ENCODE measurements at places on chromosomes 3 and 15.

DNA sequence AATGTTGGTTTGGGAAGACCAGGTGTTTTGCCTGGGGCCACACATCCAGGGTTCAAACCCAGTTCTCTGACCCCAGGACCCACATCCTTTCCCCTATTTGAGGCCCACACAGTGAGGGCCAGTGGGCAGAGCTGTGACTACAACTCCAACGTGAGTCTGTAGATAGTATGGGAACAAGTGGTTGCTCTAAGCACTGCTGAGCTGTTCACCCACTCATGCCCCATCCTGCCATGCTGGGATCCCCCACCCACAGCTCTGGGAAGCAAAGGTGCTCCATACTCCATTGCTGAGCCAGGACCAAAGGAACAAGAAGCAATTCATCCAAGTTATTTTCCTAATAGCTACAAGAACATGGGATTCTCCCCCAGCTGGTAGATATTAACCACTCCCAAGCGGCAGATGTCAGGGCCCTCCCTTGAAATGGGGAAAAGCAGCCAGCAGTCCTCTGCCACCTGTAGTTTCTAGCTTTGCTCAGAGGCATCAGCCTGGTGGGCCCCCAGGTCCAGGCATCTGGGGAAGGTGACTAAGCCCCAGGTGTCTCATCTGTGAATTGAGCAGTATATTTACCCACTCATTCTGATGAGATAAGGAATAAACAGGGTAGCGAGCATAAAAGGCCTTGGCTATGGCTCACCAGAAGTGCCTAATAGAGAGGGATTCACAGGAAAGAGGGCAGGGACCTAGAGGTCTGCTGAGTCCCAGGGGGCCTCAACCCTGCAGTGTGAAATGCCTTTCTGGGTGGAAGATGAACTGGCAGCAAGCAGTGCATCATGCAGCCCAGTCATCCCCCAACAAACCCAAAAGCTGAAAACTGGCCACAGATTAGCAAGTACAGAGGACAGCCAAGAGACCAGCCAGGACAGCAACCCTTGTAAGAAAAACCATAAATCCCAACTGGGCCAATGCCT, 33.4 kb downstream of the POC1A start:
- DNase-seq: no peak

- no peak for DNase-seq
Measured at GRCh38 chr3:134846911-134847317, 51.9 kb downstream of the EPHB1 start.

DNA sequence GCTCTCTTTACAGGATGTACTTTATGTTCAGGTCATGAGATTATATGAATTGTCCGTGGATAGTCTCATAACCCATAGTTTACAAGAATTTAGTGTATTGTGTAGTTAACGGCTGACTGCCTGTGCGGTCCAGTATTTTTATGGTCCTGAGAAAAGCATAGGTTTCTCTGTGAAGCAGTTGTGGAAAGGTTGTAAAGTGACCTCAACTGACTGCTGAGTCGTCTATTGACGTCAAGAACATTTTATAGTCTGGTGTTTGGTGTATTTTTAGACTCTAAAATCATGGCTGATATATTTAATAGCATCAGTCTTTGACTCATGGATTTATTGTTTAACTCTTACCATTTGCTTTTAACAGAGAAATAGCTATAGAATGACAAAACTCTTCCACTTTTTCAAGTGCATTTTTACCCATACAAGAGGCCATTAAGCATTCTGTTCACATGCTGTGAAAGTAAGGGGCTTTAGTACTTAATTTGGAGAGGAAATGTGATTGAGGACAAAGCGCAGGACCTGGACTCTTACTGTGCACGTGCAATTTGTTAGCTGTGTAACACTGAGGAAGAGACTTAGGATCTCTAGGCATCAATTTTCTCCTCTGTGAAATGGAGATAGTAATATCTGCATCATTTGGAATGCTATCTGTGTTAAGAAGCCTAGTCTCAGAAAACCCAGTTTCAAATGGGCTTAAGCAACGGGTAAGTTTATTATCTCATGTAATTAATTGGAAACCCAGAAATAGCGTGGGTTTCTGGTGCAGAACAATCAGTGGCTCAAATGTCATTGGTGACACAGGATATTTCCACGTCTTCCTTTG, 240.8 kb downstream of the NFKBIZ start:
- no peak for DNase-seq

DNA sequence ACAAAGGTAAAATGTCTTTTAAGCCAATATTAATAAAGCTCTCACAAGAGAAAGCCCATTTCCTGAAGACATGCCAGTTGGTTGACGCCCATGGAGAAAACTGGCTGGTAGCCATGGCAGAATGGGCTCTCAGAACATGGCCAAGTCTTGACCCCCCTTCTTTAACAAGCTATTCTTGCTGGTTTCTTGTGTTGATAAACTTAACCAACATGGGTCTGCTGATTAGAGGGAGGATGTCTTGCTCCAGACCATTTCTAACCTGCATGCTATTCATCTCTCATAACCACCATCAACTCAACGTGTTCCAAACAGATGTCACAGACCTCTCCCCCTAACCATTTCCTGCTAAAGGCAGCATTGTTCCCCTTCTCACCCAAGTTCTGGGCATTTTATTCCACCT, 25.7 kb downstream of the NTRK3 start:
- no peak for DNase-seq

GRCh38 chr15:73393336-73393735, 24.6 kb upstream of the HCN4 start:
- no peak for DNase-seq

DNA sequence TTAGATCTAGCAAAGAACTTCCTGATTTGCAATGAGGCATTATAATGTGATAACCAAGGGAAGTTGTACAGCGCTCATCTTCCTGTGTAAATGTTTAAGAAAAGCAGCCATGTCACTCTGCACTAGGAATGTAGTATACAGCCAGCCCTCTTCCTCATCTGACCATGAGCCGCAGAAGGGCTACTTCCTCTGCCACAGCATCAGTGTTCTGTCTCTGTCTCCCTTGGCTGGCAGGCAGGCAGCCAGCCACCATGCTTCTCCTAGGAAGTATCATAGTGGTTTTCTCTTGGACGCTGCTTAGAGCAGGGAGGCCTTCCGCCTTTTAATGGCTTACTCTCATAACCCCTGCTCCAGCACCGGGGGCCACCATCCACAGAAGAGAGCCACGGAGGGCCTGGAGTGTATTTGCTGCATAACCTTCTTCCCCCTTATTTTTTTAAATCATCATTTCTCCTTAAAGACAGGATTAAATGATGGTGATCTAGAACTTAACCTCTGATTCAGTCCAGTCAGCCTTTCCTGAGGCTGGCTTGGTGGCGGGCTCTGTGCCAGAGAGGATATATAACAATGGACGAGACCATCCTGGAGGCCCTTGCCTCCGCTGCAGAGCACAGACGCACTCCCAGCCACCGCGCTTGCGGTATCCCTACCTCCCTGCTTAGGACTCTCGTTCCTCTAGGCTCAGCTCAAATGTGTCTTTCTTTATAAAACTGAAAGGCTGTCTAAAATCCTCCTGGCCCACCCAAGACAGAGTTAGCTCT, 57.3 kb upstream of the PLXNA1 start:
- no peak for DNase-seq

DNA sequence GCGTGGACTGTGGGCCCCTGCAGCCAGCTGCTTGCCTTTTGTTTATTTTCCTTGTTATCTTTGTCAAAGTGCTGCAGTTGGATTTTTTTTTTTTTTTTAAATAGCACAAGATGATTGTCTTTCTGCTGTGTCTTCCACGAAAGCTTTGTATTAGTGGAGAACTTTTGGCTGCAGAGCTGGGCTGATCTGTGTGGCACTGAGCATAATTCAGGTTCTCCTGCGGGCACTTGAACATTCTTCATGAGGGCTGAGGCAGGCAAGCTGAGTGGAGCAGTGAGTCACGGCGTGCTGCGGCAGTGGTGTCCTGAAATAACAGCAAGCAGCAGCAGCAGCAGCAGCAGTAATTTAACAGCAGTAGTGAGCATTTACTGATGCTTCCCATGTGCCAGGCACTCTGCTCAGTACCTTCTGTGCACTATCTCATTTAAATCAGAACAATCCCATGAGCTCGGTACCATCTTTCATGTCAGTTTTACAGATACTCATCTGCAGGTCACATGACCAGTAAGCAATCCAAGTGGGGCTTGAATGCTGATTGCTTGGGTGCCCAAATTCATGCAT, 45.8 kb downstream of the MITF start:
- no peak for DNase-seq

DNA sequence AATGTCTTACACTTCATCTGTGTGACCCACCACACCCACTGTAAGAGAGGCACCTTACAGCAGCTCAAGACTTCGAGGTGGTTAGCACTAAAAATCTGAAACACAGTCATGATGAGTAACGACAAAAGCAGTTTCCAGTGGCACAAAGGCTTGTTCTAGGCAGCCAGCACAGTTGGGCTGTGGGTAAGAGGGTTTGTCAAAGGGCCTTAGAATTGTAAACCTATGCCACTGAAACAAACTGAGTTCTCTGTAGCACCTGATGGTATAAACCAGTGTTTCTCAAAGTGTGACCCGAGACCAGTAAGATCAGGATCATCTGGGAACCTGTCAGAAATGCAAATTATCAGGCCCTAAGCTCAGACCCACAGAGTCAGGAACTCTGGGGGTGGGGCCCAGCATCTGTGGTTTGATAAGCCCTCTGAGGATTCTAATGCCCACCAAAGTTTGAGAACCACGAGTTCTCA, 36.5 kb downstream of the DAPK2 start:
- no peak for DNase-seq

DNA sequence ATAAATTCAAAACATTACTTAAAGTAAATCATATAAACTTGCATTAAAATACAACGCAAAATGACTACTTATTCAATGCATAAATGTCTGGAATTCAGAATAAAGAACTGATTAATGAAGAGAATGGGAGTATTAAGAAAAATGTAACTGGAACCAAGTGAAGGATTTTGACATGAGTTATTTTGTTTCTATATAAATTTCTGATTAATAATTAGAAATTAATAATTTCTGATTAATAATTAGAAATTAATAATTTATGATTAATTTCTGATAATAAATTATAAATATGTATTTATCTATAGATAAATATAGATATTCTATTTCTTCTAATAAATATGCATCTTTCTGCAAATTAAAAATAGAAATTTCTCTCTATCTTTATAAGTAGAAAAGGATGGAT, 160.0 kb upstream of the STRIT1 start:
- DNase-seq: no peak

DNA sequence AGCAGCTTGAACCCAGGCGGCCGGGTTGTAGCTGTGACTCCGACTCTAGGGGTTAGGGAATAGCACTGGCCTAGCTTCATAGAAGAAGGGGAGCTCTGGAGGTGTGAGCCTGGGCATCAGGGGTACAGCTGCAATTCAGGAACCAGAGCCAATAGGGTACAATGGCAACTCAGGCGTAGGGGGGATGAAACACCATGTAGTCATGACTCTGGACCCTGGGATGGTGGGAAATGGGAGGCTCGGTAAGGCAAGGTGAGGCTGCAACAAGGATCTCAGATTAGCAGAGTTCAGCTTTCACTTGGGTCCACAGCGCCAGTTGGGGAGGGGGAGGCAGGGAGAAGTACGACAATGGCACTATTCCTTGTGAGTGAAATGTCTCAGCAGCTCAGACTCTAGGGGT, 210.2 kb upstream of the LYSMD4 start:
- DNase-seq: no peak

DNA sequence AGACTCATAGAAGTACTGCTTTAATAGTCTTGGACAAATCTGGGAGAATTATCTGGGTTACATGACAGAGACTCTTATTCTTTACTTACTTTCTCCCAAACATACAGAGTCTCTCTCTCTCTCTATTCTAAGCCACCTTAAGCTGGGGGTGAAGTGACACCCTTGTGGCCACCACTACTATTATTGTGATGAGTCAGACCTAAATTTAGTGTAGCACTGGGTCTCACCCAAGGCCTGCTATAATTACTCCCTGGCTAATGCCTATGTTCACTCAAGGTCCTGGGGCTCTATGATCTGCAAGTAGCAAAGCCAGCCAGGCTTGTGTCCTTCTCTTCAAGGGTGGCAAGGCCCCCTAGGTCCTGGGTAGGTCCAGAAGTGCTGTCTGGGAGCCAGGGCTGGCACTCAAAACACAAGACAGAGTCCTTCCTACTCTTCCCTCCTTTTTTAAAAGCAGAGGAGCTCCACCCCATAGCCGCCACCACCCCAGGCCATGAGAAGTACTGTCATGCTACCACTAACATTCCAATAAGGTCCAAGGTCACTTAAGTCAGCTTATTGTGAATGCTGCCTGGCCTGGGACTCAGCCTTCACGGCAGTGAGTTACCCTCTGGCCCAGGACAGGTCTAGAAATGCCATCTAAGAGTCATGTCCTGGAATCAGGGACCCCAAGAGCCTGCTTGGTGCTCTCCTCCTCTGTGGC, 183.6 kb downstream of the POLQ start:
- no peak for DNase-seq

DNA sequence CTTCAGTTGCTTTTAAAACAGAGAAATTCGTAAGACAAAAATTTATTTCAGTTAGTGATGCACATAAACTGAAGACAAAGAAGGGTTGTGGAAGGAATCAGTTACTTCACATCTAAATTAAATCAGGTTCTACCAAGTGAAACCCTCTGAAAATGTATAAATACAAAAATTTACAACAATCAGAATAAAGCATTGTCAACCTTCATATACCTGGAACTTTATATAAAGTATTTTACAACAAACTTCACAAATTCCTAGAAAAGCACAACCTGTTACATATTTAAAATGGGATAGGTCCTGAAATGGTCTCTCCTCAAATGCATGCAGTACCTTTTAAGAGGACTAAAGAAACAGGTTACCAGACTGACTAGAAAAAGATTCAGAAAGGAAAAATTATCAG, 26.9 kb downstream of the ATOSA start:
- no peak for DNase-seq

DNA sequence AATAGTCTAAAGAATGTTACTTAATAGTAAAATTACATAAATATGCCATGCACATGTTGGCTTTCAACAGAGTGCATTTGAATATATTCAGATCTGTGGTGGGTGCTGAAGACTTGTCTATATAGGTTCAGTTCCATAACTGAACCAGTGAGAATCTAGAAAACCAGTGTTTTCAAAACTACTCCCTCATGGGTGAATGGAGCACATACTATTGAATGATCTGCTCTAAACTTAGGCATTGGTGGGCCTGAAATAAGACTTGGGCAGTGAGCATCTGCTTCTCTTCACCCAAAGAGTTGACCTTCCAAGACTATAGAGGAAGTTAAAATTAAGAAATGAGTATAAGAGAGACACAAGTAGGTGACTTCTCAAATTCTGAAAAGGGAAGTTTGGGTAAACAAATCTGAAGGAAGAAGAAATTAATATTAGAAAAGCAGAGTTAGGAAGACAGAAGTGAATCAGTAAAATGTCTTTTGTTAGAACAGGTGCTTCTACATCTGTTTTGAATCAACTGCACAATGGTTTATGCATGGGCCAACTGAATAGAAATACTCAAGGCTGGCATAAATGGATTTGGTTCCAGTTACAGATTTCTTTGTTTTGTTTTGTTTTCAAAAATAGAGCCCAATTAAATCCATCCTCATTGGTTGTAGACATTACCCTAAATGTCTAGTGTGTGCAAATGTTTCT, 19.3 kb downstream of the ALCAM start:
- DNase-seq: peak; percentile 68

DNA sequence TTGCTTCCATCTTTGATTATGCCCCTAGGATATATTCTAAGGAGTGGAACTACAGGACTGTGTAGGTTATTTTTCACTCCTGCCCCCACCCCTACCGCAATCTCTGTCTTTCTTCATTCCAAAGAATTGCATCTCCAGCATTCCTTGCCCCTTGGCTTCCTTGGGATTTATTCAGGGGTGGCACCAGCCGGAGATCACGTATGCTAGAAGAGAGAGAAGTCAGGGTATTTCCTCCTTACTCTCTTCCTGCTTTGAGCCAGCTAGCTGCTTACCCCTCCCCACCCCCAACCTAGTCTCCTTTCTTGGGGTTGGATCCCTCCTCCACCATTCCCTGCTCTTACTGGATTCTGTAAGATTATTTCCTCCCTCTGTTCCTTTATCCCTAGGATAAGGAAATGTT, 35.0 kb upstream of the DENND4A start:
- DNase-seq: no peak
